Stimulated activated CD8-positive, alpha-beta memory T cell treated with anti-CD3 and anti-CD28 coated beads, Interleukin-7, amount 100 ng/mL, for 1 hour (primary cell): ENCODE measurements at places on chromosomes 11 and 22.

- no peak for DNase-seq
These were observed 145.0 kb upstream of the THY1 start for GRCh38 chr11:119567688-119568582.

DNA sequence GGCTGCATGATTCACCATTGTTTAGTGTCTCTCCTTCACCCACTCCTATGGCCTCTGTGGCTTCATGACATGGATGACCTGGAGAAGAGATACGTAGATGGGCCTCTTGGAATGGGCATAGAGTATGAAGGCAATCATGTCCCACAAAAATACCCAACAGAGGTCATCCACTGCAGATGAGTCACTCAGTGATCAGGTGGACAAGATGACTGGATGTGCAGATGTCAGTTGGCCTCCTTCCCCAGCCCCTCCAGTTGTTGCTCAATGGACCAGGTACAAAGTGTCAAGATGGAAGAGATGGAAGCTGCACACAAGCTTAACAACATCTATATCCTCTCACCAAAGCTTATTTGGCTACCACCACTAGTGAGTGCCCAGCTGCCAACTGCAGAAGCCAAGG is 41.0 kb upstream of the CLPB start:
- DNase-seq = no peak

- no peak for DNase-seq
These were observed 994.0 kb upstream of the FAT3 start for GRCh38 chr11:91230647-91231046.

DNA sequence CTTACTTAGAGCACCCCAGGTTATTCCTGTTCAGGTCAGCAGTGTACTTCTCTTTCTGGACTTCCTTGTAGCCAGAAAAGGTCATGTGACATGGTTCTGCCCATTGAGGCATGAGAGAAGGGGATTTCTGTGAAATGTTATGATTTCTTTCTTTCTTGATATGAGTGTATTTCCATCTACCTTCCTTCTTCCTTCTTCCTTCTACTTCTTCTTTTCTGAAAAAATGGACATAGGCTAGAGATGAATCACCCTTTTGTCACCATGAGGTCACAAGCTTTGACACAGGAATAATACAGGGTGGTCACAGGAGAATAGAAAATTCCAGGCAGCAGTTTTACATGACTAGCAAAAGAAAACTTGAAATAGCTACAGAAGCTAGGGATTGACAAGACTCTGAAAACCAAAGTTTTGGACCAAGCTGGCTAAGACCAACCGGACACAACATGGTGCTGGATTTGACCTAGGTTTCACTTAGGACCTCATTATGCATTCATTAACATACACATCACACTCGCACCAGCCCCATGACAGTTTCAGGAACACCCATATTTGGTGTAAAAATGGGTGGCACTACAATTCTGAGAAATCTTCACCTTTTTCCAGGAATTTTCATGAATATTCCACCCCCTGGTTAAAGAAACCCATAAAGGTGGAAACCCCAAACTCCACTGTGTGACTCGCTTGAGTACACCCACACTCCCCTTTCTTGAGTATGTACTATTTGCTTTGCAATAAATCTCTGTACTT is 21.2 kb upstream of the MAP6 start:
- DNase-seq = no peak

GRCh38 chr11:34940026-34940677 is 23.7 kb downstream of the PDHX start:
- no peak for DNase-seq

GRCh38 chr22:22590136-22590891 is 31.2 kb upstream of the PRAME start:
- DNase-seq = no peak

DNA sequence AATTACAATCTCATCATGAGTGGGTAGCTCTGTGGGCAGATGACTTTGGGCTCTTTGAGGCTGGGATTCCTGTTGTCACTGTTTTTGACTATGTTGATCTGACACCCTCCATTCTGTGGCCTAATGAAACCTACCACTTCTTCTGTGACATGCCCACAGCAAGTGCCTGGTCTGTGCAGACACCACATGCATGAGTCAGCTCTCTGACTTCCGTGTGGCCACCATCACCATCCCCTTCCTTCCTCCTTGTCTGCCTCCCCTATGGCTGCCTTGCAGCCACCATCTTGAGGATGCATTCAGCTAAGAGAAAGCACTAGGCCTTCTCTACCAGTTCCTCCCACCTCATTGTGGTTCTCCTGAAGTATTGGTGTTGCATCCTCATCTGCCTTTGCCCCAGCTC is 15.3 kb upstream of the OR10V1 start:
- DNase-seq = no peak

- no peak for DNase-seq
These were observed 45.5 kb downstream of the ARFGAP2 start for GRCh38 chr11:47131136-47131535.

DNA sequence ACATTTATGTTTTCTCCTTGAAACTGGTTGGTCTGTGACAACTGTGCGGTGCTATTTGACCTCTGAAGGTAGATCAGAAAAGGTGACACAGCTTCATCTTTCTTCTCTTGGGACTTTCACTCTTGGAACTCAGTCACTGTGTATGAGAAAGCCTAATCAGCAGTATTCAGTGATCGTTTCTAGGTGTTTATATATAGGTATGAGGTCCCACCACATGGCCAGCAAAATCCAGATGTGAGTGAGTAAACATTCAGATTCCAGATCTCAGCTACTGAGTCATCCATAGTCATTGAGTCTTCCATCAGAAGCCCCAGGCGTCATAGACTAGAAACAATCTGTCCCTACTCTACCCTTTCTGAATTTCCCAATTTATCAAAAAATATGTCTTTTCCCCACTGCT is 117.3 kb upstream of the CTSC start:
- DNase-seq = no peak

DNA sequence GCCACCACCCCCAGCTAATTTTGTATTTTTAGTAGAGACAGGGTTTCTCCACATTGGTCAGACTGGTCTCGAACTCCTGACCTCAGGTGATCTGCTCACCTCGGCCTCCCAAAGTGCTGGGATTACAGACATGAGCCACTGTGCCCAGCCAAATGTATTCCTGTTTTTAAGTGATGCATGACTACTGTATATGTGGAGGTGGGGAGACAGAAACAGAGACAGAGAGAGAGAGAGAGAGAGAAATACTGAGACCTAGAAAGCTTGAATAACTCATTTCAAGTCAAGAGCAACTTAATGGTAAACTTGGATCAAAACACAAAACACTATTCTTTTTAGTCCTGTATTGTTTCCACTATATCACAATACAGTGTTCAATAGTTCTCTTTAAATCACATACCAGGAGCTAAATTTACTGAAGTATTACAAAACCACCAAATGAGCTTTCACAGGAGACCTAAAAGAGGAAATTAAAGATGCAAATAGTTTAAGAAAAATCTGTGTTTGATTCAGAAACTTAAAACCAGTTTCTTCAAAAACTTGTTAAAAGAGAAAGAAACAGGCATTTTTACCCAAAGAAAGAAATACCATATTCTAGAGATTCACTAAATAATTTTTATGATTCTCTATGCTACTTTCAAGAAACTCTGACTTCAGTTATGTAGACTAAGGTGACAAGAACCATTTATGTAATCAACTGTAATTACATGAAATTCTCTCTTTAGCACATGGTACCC is 188.7 kb downstream of the ETS1 start:
- no peak for DNase-seq

DNA sequence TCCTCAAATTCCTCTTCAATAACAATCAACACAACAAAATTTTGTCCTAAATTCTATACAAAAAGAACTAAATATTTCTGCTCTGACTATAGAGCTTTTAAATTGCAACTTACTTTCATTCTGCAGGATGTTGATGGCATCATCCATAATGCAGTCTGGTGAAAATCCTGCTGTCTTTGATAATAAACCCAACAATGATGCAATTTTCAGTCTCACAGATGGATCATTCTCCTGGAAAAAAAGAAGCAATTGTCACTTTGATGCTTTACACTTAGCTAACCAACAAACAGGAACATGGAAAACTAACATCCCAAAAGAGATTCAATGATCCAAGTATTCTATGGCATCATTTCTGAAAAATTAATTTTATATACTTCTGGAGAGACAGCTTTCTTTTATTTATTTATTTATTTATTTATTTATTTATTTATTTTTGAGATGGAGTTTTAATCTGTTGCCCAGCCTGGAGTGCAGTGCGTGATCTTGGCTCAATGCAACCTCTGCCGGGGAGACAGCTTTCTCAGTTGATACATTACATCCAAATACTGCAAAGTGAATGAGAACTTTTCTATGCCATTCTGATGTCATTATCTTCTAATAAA is 13.0 kb downstream of the INTS4 start:
- no peak for DNase-seq

GRCh38 chr11:76205252-76206076 is 838 bp downstream of the WNT11 start:
- DNase-seq = no peak

DNA sequence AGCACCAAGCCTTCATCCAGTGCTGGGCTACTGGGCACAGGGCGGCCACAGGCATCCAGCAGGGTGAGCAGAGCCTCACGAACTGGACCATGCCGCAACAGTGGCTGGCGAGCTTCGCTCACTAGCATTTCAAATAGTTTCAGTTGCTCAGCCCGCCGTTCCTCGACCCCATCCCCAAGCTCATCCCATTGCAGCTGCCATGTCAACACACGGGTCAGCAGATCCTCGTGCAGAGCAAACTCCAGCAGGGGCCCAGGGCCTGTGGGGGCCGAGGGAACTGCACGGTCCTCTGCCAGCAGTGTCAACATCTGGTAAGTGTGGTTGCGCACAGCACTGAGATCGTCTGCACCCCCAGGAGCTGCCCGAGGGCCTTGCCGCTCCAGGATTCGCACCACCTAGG is 10.6 kb downstream of the FHIP1B start:
- no peak for DNase-seq

- no peak for DNase-seq
These were observed 43.7 kb downstream of the GDPD5 start for GRCh38 chr11:75481922-75482606.

DNA sequence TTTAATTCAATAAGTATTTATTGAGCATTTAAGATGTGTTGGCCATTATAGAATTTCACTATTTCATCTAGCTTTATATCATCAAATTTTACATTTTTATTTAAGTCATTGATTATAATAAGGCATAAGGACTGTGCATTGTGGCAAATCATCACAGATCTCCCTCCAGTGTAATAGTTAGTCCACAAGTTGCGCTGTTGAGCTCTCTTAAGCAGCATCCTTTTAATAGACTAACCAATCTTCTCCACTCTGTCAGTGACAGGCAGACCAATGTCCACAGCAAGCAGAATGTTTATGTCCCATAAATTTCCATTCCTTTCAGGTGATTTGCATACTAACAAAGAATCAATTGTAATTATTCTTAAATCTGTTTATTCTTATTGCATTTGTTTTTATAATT is 595.3 kb upstream of the CCDC90B start:
- no peak for DNase-seq

DNA sequence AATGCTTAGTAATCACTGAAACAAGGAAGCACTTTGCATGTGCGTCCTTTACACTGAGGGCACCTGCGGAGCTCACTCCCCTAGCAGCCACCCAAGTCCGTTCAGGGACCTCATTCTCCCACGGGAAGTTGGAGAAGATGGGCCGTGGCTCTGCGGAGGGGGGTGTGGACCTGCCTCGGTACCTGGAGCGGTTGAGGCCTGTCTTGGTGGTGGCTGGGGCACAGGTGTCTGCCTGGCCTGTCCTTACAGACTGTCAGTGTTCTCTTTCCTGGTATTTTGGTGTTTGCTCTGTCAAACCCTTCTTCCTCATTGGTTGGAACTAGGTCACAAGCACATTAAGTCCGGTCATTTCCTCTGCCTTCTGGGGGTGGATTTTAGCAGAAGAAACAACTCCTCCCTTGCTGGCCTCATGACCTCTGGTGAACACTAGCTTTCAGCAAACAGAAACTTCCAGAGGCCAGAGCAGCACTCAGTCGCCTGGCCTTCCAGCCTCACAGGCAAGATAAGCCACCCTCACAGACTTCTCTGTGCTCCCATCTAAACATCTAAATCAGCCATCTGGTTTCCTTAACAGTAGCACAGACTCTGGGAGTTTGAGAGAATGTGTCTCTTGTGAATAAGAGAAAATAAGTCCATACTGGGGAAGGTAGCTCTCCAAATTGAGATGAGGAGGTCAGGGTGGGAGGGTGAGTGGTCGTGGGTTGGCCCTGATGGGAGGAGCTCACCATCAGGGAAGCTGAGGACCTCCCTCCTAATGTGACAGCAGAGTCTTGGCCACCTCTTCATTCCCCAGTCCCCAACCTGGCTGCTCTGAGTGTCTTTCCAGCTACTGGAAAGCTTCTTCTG is 8.6 kb downstream of the SNAP29 start:
- DNase-seq = no peak

DNA sequence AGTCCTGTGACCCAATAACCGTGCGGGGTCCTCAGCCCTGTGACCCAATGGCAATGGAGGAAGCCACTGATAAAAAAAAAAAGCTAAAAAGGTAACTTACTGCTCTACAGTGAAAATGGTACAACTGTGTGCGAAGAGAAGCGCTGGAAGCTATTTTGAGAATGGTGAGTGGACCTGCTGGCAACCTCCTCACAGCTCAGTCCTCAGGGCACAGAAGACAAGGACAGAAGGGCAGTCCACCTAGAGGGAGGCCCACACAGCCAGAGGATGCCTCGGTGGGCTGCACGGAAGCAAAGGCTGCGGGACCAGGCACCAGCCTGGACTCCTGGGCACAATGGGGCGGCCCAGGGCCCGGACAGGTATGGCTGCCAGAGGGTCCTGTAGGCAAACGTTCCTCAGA is 35.6 kb downstream of the BRD1 start:
- no peak for DNase-seq

DNA sequence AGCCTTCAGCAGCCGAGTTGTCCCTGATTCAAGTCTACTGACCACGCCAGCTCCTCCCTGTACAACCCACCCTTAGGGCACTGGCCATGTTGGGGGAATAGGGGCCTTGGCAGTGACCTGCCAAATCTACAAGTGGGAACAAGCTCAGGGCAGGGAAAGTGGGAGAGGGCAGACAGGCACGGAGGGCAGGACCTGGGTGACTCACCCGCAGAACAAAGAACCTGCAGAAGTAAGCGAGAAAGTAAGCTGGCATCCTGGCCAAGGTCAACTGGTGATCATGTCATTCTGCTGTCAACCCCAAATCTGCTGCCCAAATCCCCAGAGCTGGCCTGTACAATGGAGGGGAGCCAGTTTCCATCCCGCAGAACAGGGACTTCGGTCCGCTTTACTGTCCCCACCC is 7.9 kb upstream of the SCGB1A1 start:
- no peak for DNase-seq

DNA sequence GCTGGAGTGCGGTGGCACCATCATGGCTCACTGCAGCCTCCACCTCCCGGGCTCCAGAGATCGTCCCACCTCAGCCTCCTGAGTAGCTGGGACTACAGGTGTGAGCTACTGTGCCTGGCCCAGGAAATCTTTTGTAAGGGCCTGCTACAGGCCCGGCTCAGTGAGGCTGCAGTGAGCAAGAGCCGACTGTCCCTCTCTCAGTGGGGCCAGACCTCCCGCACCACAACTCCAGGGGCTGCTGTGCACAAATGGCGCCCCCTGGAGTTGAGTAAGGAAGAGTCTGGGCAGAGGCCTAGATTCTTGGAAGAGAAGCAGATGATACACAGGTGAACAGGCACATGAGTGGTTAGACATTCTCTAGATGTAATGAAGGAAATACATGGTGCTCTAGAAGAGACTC is 7.0 kb downstream of the SERHL2 start:
- DNase-seq = no peak

GRCh38 chr22:36971341-36972125 is 47.7 kb downstream of the TST start:
- no peak for DNase-seq
